ENCODE measurements at places on chromosomes 1 and 21.

GRCh38 chr21:39441502-39442475 is 3.8 kb downstream of the LCA5L start:
- DNase-seq = no peak

DNA sequence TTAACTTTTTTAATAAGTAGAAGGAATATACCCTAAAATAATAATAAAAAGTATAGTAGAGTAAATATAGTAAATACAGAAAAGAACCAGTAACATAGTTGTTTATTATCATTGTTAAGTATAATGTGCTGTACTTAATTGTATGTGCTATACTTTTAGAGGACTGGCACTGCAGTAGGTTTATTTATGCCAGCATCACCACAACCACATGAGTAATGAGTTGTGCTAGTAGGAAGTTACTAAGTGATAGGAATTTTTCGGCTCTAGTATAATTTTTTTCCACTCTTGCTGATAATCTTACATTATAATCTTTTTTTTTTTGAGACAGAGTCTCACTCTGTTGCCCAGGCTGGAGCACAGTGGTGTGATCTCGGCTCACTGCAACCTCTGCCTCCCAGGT is 71.6 kb downstream of the IVNS1ABP start:
- DNase-seq = no peak

- DNase-seq = no peak
Measured at GRCh38 chr21:38379147-38379546, 119.1 kb downstream of the ERG start.

DNA sequence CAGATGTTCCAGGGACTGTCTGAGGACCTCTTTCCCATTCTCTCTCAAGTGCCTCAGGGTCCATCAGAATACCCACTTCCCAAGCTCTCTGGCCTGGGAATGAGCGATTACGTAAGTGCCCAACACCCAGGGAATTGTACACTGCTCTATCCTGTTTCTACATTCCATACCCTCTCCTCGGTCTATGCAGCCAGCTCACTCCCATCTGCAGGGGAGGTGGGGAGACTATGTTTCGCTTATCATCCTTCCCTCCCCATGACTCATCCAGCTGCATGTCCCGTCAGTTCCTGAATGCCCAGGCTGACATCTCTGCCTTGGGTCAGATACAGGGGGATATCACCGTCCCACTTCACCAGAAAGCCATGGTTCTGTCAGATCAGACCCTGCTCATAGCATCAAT is 34.5 kb upstream of the CD1D start:
- DNase-seq = no peak

DNA sequence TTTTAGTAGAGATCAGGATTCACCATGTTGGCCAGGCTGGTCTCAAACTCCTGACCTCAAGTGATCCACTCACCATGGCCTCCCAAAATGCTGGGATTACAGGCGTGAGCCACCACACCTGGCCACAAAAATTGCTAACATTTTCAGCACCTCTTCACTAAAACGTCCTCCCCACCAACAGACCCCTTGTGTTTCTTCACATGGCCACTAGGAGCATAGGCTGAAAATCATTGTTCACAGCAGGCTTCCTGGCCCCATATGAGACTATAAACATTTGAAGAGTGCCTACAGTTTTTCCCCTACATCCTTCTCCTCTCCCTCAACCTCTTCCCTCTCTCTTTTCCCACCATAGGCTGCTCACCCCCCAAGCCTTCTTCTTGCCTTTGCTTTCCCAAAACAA is 28.0 kb upstream of the SFPQ start:
- no peak for DNase-seq

DNA sequence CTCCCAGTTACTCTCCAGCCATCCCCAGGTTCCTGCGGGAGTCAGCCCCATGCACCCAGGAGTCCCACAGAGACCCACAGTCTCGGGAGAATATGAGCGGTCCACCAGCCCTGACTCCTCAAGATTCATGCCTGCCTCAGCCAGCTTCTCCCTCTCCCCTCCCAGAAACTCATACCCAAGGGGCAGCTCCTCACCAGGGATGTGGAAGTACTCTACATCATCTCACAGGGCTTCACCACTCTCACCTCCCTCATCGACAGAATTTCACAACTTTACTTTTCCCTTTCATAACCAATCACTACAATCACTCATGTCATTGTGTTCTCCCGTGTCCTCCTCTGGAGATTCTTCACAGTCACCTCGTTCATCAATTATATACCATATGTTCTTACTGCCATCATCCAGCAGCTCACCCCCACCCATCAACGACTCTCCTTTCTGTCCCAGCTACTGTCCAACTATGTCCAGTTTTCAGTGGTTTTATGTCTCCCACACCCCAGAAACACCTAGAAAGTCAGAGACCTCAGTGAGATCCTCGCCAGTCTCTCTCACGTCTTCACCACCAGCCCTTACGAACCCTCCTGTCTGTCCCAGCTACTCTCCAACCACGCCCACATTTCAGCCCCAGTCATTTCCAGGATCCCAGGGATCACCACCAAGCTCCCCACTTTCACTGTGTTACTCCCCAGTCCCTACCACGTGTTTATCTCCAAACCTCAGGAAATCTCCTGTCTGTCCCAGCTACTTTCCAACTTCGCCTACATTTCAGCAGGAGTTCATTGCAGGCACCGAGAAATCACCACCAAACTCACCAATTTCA is 1530.1 kb upstream of the TPTE start:
- DNase-seq = no peak

GRCh38 chr21:28832013-28832714 is 160.5 kb downstream of the LTN1 start:
- DNase-seq = no peak

- DNase-seq = no peak
Measured at GRCh38 chr1:228174482-228175315, 9.1 kb downstream of the IBA57 start.

DNA sequence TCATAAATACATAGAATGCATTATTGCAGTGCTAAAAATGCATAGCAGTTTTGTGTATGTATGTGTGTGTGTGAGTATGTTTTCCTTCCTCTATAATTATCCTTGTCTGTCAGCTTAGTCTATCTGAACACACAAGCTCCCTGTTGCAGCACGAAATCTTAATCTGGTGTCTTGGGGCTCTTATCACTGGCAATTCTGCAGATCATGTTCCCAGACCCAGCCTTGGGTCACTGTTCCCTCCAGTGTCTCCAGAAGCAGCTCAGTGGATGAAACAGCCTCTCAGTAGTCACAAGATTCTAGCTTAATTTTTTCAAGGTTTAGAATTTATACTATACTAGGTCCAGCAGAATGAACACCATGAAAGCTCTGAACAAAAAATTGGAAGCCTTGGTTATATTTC is 777.9 kb downstream of the MRPL39 start:
- DNase-seq = peak; percentile 4

- DNase-seq = no peak
Measured at GRCh38 chr21:35195232-35195631, 146.1 kb upstream of the RUNX1 start.

DNA sequence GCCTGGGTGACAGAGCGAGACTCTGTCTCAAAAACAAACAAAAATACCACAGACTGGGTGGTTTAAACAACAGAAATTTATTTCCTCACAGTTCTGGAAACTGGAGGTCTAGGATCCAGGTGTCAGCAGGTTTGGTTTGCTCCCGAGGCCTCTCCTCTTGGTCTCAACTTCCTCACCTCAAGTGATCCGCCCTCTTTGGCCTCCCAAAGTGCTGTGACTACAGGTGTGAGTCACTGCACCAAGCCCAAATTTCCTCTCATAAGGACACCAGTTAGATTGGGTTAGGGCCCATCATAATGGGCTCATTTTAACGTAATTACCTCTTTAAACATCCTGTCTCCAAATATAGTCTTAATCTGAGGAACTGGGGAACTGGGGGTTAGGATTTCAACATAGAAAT is 35.5 kb downstream of the MFSD2A start:
- no peak for DNase-seq

GRCh38 chr1:101139130-101139529 is 97.7 kb upstream of the S1PR1 start:
- DNase-seq = no peak

DNA sequence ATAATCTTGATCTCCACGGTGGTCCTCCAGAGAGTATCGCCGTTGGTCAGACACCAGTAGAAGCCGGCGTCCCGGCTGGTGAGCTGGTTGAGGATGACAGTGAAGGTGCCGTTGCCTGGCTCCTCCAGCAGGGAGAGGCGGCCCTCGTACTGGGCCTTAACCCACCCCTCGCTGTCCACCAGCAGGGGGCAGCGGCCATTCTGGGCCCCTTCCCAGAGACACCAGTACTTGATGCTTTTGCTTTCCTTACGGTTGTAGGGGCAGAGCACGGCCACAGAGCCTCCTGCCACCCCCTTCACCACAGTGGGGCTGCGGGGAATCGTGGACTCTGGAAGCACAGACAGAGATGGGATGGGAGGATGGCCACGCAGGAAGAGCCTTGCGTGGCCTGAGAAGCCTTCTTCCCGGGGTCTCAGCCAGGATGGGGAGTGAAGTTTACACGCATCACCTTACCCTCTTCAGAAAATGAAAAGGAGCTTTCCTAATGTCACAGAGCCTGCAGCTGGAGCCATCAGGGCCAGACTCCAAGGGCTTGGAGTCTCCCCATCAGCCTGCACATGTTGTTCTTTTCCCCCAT is 10.7 kb downstream of the PIGR start:
- DNase-seq = no peak

DNA sequence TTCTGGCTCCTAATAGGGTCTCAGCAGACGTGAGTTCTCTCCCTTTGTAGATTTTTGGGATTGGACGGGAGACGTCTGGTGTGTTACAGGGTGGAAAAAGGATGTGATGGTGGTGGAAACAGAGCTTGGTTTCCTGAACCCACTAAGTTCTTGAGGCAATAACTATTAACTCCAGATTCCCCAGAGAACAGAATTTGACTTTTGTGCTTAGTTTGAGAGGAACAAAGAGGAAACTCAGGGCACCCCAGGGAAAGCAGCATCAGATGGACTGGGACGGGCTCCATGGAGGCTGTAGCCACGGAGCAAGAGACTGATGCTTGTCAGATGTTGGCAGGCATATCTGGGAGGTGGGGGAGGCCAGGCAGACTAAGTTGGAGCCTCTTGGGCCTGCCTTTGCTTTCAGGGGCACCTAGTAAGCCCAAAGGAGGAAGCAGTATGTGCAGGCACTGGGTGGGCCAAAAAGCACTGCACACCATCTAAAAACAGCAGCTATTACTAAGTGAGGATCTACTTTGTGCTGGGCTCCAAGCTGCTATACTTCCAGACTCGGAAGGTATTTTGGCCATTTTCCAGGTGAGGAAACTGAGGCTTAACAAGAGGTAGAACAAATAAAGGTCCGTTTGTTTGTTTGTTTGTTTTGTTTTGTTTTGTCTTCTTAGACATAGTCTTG is 66.9 kb downstream of the EPHB2 start:
- DNase-seq = no peak

GRCh38 chr1:195872376-195872775 is 735.9 kb downstream of the KCNT2 start:
- no peak for DNase-seq

DNA sequence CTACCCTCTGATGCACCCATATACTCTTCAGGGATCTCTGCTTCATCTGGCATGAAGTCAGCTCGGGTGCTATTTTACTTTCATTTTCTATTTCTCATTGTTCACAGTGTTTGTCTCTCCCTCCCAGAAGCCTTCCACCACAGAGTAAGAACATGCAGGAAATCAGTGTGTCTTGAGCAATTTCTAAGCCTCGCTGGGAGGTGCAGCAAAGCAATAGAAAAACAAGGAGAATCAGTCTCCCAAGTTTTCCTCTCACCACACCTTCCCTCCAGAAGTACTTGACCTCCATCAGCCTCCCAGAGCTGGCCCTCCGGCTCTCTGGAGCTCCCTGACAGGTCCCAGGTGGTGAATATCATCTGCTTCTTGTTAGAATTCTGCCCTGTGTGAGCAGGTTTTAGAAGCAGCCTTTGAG is 594.7 kb upstream of the CAMK1G start:
- DNase-seq = peak; percentile 18

GRCh38 chr21:41671212-41671762 is 95.6 kb downstream of the RIPK4 start:
- DNase-seq = no peak

DNA sequence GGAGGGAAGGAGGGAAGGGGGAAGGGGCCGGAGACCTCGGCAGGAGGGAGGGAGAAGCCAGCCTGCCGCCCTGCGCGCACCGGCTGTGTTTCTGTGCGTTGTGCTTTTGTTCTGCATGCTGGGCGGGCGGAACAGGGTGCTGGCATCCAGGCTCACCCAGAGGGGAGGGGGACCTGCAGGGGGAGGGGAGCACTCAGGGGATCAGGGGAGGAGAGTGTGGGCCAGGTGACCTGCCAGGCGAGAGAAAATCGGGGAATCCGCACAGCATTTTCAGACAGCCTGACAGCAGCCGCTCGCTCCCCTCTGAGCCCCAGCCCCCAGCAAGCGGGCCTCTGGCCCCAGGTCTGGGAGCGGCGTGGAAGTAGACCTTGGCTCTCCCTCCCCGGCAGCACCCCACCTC is 54.7 kb downstream of the RIPK4 start:
- no peak for DNase-seq

GRCh38 chr1:11308699-11309224 is 35.8 kb downstream of the UBIAD1 start:
- DNase-seq = no peak
